ENCODE measurements at places on chromosomes 12 and 14. TPM values are rescaled to one million over a fixed set of nuclear protein-coding genes. Genes with fewer than 3 reads are reported as not detected.

The MMP17 gene
- 90.9 TPM for total RNA-seq

The RHEBL1 gene
- total RNA-seq: 2.1 TPM

The GPRC5A gene
- total RNA-seq: not detected

The ADAM20 gene
- total RNA-seq: 0.23 TPM

GRCh38 chr14:104735830-104736642, 12.0 kb downstream of the ADSS1 start:
- no peaks in the 10 kb centered on the region for H3K27me3 ChIP-seq
- no peaks in the 10 kb centered on the region for H3K36me3 ChIP-seq
- peak overlapping the region; percentile 27 for H3K27ac ChIP-seq

DNA sequence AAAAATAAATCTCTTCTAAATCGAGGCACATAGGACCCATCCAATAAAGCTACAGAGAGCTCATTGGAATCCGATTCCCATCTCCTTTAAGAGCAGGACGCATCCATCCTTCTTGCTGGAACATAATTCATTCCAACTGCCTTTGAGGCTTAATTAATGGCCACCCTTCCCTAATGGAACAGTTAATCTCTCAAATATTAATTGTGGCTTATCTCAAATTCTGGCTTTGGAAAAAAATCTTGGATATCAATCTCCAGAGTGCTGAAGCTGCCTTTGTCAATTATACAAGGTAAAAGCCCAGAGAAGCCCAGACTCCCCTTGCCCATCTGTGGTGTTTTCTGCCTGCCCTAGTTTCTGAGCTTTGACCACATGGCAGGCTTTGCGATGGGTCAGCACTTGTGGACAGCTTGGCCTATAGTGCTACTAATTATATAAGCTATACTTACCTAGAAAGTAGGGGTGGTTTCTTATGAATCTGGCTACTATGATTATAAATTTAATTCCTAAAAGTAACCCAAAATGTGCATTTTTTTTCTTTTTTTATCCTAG, 246.3 kb downstream of the NUAK1 start:
- H3K4me1 ChIP-seq: peaks cover 15% of the 10 kb centered on the region
- peaks cover 5% of the 10 kb centered on the region for H3K36me3 ChIP-seq
- peak overlapping the region; percentile 23 for H3K4me3 ChIP-seq

GRCh38 chr14:37599507-37600368, 4.3 kb downstream of the TTC6 start:
- H3K36me3 ChIP-seq: no peaks in the 10 kb centered on the region
- DNase-seq: no peak
- peak overlapping the region; percentile 75 for H3K4me3 ChIP-seq
- peaks cover 99% of the 10 kb centered on the region for H3K27me3 ChIP-seq

DNA sequence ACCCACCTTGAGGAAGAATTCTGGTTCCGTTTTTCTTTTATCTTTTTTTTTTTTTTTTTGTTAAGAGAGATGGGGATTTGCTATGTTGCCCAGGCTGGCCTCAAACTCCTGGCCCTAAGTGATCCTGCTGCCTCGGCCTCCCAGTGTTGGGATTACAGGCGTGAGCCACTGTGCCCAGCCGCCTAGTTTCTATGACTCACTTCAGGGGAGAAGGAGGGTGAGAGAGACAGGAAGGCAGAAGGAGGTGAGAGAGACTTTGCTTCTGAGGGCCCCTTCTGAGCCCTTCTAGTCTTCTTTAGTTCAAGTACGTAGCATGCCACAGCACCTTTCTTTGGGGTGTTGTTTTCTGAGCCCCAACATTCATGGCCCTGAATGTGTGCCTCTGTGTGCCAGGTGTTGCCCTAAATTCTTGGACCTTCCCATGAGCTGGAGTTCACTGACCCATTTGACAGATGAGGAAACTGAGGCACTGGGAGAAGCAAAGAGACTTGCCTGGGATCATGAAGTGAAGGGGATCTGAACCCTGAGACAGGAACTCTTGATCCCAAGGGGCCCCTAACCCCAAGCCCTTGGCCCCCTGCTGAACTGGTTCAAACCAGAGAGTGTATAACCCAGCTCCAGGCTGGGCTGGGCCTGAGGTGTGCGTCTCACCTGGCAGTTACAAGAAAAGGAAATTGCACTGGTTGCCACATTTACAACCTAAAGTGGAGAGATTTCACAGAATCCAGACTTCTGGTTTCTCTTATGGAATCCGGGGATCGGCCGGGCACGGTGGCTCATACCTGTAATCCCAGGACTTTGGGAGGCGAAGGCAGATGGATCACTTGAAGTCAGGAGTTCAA, 20.8 kb downstream of the SH2B3 start:
- no peak overlapping the region for H3K4me3 ChIP-seq
- DNase-seq: no peak
- no peaks in the 10 kb centered on the region for H3K36me3 ChIP-seq
- H3K4me1 ChIP-seq: peaks cover 17% of the 10 kb centered on the region

The TCL1B gene
- total RNA-seq: not detected

DNA sequence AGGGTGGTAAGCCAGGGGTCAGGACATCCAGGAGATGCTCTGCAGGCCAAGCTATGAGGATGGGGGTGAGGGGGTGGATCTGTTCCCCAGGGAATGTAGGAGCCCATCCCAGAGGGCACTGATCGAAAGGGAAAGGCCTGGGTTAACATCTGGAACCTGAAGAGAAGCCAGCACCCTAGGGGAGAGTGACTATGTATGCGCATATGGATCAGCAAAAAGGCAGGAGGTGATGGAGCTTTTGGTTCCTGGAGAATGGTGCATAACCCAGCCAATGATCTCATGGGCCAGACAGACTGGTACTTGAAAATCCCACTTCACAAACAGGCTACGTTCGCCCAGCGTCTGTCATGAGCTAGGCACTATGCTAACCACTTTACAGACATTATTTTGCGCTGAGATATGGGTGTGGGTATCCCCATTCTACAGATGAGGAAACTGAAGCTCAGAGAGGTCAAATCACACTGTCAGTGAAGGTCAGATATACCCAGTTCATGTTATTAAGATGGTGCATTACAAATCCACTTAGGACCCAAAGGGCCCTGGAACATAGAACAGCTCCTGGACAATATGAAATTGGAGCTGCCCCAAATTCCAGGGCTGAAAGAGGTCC, 1.6 kb downstream of the CCDC63 start:
- DNase-seq: no peak
- H3K36me3 ChIP-seq: no peaks in the 10 kb centered on the region
- H3K4me1 ChIP-seq: peaks cover 4% of the 10 kb centered on the region
- H3K27me3 ChIP-seq: peaks cover 46% of the 10 kb centered on the region
- H3K27ac ChIP-seq: no peak overlapping the region
- no peak overlapping the region for H3K4me3 ChIP-seq

DNA sequence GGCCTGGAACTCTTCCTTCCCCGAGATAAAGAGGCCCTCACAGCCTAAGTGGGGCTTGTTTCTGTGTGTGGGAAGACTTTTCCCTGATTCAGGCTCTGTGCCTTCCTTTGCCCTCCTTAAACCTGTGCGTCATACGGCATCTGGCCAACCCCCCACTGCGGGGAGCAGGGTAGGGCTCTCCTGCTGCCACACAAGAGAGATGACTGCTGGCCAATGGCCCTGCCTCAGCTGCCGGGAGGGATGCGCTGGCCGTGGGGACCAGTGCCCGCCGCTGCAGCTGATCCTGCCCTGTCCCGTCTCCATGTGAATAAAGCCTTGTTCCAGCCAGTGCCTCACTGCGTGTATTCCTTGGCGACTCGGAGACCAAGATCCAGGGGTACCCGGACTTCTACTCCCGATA, 42.5 kb upstream of the BEGAIN start:
- H3K36me3 ChIP-seq: no peaks in the 10 kb centered on the region
- peaks cover 4% of the 10 kb centered on the region for H3K27me3 ChIP-seq
- no peaks in the 10 kb centered on the region for H3K4me1 ChIP-seq
- H3K4me3 ChIP-seq: no peak overlapping the region

The VRK1 gene
- 59.8 TPM for total RNA-seq

Data from neural crest cell (in vitro differentiated cells).